ENCODE measurements at places on chromosomes 16 and 17.

DNA sequence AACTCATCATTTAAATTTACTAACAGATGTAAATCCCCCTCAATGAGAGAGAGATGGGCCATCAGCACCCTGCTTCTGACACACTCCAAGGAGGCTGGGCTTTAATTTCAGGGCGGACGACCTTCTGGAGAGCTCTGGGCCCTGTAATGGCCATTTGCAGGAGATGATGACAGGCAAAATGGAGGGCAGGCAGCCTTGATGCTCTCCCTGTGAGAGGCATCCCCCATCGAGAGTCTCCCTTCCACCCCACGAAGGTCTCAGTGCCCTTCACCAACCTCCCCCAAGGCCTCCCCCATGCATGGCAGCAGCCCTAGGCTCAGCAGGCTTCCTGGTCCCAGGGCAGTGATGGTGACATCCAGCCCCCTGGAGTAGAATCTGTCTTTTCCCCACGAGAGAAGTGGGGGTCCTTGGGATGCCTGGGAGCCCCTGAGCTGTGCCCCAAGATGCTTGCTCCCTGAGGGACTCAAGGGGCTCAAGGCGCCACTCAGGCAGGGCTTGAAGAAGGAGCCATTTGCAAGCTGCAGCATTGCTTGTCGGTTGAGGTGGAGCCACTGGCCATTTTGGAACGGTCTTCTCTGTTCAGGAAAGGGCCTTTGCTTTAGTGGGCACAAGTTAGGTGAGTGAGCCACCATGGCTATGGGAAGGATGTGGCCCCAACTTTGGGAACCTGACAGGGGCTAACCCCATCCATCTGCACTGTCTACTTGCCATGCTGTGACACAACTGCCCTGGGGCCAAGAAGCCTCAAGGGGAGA lies 82.6 kb downstream of the C16orf78 start:
- DNase-seq, result no peak

GRCh38 chr16:66954097-66954659 lies 6.9 kb upstream of the CES3 start:
- DNase-seq, result peak; percentile 82

- no peak for DNase-seq
These were observed 121.3 kb upstream of the PLCG2 start for GRCh38 chr16:81657781-81658180.

GRCh38 chr17:5922476-5922875 lies 147.7 kb upstream of the WSCD1 start:
- no peak for DNase-seq

Measured in Kasumi-1 (cell line).